ENCODE measurements at places on chromosomes 11 and 22.

DNA sequence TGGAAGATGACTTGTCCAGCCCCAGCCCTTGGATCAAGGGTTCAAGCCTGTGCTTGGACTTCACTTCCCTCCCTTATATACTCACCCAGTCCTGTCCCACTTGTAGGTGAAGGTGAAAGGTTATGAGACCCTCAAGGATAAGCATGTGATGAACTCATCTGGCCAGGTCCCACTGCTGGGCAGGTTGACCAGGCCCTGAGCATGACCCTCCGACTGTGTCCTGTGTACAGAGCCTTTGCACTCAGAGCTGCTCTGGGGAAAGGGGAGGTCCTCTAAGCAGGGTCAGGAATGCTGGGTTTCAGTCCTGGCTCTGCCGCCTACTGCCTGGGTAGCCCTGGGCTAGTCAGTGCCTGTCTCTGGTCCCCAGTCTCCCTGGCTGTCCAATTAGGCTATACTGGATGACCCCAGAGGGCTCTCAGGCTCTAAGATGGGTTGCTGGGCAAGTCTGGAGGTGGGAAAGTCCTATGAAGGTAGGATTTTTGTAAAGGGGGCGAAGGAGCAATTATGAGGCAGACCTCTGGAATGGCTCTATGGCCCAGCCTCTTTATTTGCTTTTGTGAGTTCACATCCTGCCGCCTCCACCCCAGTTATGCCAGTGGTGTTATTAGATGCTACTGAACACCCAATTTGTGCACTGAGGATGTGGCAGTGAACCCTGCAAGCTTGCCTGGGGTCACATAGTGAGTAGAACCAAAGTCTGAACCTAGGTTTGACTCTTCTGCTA lies 14.1 kb downstream of the DGAT2 start:
- DNase-seq = no peak

GRCh38 chr11:84673753-84674152 lies 953.4 kb downstream of the DLG2 start:
- DNase-seq = no peak

DNA sequence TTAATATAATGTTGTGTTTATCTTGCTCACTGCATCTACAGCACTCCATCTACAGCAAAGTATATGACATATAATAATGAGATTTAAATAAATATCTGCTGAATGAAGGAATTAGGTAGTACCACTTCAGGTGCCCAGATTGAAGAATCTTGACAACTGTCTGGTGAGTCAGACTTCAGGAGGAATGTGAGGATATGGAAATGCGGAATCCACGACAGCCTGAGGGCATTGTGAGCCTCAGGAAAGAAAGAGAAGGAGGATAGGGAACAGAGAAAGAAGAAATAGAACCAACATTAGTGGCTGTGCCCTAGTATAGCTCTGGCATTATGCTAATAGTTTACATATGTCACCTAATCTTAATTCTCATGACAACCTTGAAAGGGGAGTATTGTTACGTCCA lies 304.4 kb downstream of the AASDHPPT start:
- DNase-seq = no peak

GRCh38 chr11:83927422-83927821 lies 641.3 kb upstream of the CCDC90B start:
- DNase-seq = no peak

GRCh38 chr22:48106715-48107259 lies 1344.3 kb downstream of the TBC1D22A start:
- DNase-seq = no peak

- no peak for DNase-seq
Measured at GRCh38 chr11:93728792-93729128, 12.5 kb downstream of the TAF1D start.

DNA sequence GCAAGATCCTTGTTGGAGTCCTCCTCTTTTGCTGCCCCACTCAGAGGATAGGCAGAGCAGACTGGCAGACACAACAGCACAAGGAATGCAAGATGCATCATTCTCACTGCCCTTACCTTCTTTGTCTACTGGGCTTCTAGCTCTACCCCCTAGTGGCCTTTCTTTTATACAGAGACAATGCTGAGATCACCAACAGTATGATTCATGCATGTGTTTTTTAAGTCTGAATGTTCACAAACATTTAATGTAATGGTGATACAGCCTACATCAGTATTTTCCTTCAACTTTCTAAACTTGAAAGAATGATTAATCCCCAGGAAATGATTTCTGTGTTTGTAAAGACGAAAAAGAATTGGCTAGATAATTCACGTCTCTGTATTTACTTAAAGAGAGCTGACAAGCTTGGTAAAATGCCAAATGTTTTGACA lies at the start of gene MMP10:
Gene MMP10, minus strand, starts transcription at position 138 of the 428 bp plus-strand sequence. Its CDS starts 37 bp downstream, at position 101.
- peak; percentile 88 for DNase-seq

DNA sequence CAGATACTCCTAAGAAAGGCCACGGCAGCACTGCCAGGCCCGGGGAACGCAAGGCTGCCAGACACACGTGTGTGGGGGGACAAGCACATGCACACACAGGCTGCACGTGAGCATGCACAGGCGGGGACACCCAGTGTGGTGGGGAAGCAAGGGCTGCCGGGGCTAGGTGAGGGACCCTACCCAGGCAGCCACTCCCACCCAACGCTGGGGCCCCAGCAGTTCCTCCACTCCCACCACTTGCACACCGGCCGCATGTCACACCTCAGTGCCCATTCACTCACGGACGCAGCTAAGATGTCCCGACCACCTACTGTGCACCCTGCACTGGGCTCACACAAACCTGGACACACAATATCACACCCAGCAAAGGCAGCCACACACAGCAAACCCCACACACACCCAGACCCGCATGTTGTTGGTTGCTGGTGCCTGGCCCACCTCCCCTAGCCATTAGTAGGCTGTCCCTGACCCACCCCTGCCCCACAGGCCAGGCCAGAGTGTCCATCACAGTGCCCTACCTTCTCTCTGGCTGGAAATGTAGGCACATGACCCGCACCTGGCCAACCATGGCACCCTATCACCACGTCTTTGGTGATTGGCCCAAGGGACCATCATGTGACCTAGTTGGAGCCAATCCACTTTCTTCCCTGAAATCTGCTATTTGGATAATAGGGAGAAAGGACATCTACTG lies 8.8 kb downstream of the SSTR3 start:
- no peak for DNase-seq
